ENCODE measurements at places on chromosomes 16 and 17. TPM values are rescaled to one million over a fixed set of nuclear protein-coding genes. Genes with fewer than 3 reads are reported as not detected.

Gene SCN4A
- total RNA-seq = not detected

Gene KRT9
- 0.42 TPM for total RNA-seq

Gene PLA2G10
- total RNA-seq = not detected

Gene CD300E
- total RNA-seq = 0.14 TPM

Gene CDC6
- total RNA-seq = 6.8 TPM

Gene FAHD1
- 14.4 TPM for total RNA-seq

Gene KRTAP4-3
- total RNA-seq = not detected

Gene CCL4L2
- 0.41 TPM for total RNA-seq

Gene ERN2
- 3.2 TPM for total RNA-seq

Gene DLX4
- total RNA-seq = not detected

Gene C17orf100
- total RNA-seq = not detected

Gene GLIS2
- total RNA-seq = 32.9 TPM

Gene CTCF
- 23.0 TPM for total RNA-seq

Gene MATCAP1
- 28.4 TPM for total RNA-seq

Gene KRT25
- not detected for total RNA-seq

Gene ZSWIM7
- total RNA-seq = 6.5 TPM

DNA sequence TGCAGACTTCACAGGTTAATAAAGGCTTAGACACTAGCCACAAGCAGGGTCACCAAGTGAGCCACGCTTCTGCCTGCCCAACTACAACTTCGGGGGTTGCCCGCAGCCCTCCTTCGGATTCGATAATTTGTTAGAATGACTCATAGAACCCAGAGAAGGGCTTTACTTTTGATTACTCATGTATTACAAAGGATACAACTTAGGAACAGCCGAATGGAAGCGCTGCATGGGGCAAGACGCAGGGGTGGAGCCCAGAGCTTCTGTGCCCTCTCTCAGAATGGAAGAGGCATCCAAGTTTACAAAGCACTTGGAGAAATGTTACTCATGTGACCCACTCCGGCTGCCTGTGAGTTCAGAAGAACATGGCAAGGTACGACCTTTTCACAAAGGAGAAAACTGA lies 7.5 kb upstream of the CDH5 start:
- H3K36me3 ChIP-seq = no peaks in the 10 kb centered on the region
- no peak overlapping the region for H3K27ac ChIP-seq
- H3K4me1 ChIP-seq = no peaks in the 10 kb centered on the region
- DNase-seq = no peak
- no peak overlapping the region for H3K4me3 ChIP-seq
- H3K27me3 ChIP-seq = no peaks in the 10 kb centered on the region

GRCh38 chr17:63786971-63787711 lies 13.2 kb downstream of the DDX42 start:
- H3K4me1 ChIP-seq = no peaks in the 10 kb centered on the region
- H3K36me3 ChIP-seq = peaks cover 38% of the 10 kb centered on the region

DNA sequence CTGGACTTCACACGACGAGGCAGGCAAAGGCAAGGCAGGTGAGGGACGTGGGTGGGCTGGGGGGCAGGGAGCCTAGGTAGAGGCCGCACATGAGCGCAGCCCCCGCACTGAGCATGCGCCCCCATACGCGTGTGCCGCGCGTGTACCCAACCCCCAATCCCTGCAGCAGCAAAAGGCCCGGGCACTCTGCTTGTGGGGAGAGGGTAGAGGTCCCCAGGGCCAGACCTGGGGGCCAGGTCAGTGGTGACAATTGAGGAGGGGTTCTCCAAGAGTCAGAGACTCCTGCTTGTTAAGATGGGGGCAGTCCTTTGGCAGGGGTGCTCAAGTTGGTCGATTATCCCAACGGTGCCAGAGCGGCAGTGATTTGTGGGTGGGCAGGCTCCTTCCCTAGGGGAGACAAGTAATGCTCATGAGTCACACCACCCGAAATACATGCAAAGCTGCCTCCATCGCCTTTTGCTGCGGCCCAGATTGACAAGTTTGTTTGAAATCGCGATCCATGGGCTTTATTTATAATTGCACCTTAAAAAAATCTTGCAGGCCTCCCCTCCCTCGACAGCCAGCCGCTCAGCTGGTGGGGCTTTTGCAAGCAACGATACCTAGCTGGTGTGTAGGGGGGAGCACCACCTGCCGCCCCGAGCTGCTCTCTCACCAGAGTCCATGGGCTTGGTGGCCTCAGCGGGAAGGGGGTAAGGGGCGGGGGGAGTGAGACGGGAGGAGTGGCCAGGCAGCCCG lies 1.1 kb upstream of the GIT1 start:
- H3K36me3 ChIP-seq = no peaks in the 10 kb centered on the region
- no peak for DNase-seq
- H3K4me3 ChIP-seq = peak overlapping the region; percentile 79
- peaks cover 37% of the 10 kb centered on the region for H3K4me1 ChIP-seq

DNA sequence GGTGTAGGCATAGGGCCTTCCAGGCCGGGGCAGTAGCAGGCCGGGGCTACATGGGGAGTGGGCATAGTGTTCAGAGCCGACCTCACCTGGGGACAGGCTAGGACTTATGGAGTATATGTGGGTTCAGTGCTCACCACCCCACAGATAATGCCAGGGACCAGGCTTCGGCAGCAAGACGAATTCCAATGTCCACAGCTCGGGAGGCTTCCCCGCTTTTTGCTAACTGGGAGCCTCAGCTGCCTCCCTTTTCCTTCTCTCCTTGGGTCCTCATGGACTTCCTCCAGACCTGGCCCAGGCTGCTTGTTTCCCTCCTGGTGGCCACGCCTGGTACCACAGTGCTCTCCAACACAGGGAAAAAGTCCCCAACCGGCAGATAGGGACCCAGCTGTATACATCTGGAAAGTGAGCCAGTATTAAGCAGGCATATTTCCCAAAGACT lies 20.1 kb upstream of the SLC46A1 start:
- H3K27me3 ChIP-seq = no peaks in the 10 kb centered on the region
- H3K4me1 ChIP-seq = no peaks in the 10 kb centered on the region
- DNase-seq = no peak
- no peak overlapping the region for H3K4me3 ChIP-seq
- H3K36me3 ChIP-seq = no peaks in the 10 kb centered on the region
- no peak overlapping the region for H3K27ac ChIP-seq

GRCh38 chr17:31524926-31525800 lies 133.7 kb downstream of the RAB11FIP4 start:
- no peaks in the 10 kb centered on the region for H3K36me3 ChIP-seq
- H3K4me3 ChIP-seq = no peak overlapping the region
- H3K4me1 ChIP-seq = peaks cover 24% of the 10 kb centered on the region
- no peaks in the 10 kb centered on the region for H3K27me3 ChIP-seq
- DNase-seq = peak; percentile 68

GRCh38 chr17:57108671-57109392 lies 23.8 kb downstream of the AKAP1 start:
- H3K27ac ChIP-seq = peak overlapping the region; percentile 95
- H3K4me1 ChIP-seq = peaks cover 25% of the 10 kb centered on the region
- peak; percentile 58 for DNase-seq
- H3K36me3 ChIP-seq = peaks cover 19% of the 10 kb centered on the region
- H3K27me3 ChIP-seq = no peaks in the 10 kb centered on the region

DNA sequence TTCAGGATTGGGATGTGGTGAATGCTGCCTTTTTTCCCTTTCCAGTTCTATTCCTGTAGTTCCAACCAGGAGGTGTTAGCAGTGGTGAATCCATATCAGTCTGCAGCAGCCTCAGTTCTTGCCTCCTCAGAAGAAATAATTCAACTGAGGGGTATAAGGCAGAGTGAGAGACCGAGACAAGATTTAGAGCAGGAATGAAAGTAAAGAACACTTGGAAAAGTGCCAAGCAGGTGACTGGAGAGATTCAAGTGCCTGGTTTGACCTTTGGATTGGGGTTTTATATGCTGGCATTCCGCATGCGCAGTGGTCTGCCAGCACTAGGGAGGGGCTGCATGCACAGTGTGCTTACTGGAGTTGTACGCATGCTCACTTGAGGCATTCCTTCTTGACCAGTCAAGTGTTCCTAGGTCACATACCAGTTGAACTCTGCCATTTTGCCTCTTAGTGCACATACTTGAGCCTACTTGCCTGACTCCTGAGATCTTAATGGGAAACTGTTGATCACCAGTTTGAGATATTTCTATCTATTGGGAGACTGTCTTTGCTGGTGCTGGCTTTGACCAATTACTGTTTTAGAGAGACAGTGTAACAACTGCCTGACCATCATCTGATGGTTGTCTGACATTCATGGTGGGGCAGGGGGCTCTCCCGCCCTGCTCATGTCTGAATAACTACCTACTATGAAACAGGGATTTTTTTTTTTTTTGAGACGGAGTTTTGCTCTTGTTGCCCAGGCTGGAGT lies 680 bp upstream of the CCL15 start:
- H3K27ac ChIP-seq = no peak overlapping the region
- no peak for DNase-seq
- no peaks in the 10 kb centered on the region for H3K4me1 ChIP-seq
- H3K36me3 ChIP-seq = no peaks in the 10 kb centered on the region
- no peak overlapping the region for H3K4me3 ChIP-seq

- no peak for DNase-seq
- H3K36me3 ChIP-seq = peaks cover 64% of the 10 kb centered on the region
- no peaks in the 10 kb centered on the region for H3K27me3 ChIP-seq
- no peaks in the 10 kb centered on the region for H3K4me1 ChIP-seq
- H3K27ac ChIP-seq = no peak overlapping the region
- H3K4me3 ChIP-seq = no peak overlapping the region
Observed at GRCh38 chr16:8639694-8640093, 18.2 kb downstream of the METTL22 start.

- no peak overlapping the region for H3K4me3 ChIP-seq
- no peak overlapping the region for H3K27ac ChIP-seq
- no peaks in the 10 kb centered on the region for H3K36me3 ChIP-seq
- no peaks in the 10 kb centered on the region for H3K4me1 ChIP-seq
- DNase-seq = no peak
Observed at GRCh38 chr16:8053437-8053836, 536.9 kb downstream of the TMEM114 start.

DNA sequence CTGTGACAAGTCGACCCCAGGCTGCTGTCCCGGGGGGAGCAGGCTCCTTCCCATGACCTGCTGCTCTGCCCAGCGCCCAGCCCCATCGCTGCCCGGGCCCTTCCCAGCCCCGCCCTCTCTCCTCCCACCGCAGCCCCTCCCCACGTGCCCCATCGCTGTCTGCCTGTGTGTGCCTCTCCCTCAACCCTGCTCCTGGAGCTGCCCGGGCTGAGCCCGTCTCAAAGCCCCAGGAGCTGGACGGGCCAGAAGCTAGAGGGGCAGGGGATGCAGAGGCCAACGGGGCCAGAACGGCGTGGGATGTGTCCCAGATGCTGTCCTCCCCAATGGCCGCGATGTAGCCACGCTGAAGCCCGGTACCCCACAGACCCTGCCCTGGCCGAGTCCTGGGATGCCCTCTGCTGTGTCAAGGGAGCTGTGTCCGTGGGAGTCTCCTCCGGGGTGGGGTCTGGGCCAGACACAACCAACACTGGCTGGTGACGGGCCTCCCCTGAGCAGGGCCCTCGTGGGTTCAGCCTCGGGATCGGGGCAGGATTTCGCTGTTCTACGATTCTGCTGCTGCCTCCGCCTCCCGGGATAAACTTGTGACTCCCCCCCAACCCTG lies 118.2 kb upstream of the ZNF750 start:
- no peak overlapping the region for H3K4me3 ChIP-seq
- H3K27me3 ChIP-seq = no peaks in the 10 kb centered on the region
- DNase-seq = no peak
- no peaks in the 10 kb centered on the region for H3K36me3 ChIP-seq
- H3K27ac ChIP-seq = no peak overlapping the region
- H3K4me1 ChIP-seq = peaks cover 4% of the 10 kb centered on the region

- no peak for DNase-seq
- peak overlapping the region; percentile 100 for H3K4me3 ChIP-seq
- H3K4me1 ChIP-seq = peaks cover 38% of the 10 kb centered on the region
- H3K36me3 ChIP-seq = no peaks in the 10 kb centered on the region
- no peaks in the 10 kb centered on the region for H3K27me3 ChIP-seq
- H3K27ac ChIP-seq = peak overlapping the region; percentile 91
Observed at GRCh38 chr17:63549289-63549945, 860 bp upstream of the DCAF7 start.

DNA sequence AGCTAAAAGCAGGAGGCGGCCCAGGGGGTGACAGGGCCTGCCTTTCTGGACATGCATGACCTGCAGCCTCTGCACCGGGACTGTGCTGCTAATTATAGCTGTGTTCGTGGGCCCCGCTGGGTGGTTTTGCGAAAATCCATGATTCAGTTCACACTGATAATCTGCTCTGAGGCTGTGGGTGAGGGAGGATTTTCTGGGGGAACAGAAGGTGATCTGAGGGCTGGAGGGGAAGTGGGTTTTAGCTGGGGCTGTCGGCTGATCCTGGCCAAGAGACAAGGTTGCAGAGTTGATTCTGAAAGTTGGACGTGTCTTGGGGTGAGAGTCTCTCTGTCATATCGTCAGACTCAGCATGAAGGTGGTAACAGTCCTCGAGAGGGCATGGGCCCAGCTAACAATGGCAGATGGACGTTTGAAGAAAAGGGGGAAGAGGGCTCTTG lies 187.5 kb upstream of the ZNF469 start:
- H3K27ac ChIP-seq = no peak overlapping the region
- H3K4me1 ChIP-seq = no peaks in the 10 kb centered on the region
- no peaks in the 10 kb centered on the region for H3K27me3 ChIP-seq

DNA sequence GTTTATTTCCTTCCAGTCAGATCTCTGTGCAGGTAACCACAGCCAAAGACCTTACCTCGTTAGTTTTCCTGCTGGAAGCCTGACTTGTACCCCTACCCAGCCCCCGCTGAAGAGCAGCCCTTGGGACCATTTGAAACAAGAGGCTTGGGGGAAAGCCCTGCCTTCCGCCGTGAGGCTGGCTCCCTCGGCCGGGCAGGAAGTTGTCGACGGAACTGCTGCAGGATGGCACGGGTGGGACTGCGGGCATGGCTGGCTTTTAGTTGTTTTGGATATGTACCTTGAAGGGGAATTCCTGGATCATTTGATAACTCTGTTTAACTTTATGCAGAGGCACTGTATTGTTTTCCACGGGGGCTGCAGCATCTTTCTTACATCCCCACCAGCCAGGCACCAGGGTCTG lies 49.0 kb upstream of the ENDOV start:
- no peak overlapping the region for H3K4me3 ChIP-seq
- H3K36me3 ChIP-seq = peaks cover 72% of the 10 kb centered on the region
- DNase-seq = no peak
- no peaks in the 10 kb centered on the region for H3K27me3 ChIP-seq

- no peak overlapping the region for H3K27ac ChIP-seq
- H3K27me3 ChIP-seq = peaks cover 4% of the 10 kb centered on the region
- H3K4me3 ChIP-seq = no peak overlapping the region
- H3K4me1 ChIP-seq = no peaks in the 10 kb centered on the region
- no peak for DNase-seq
Observed at GRCh38 chr17:42055496-42055895, 5.1 kb upstream of the C17orf113 start.

- no peaks in the 10 kb centered on the region for H3K36me3 ChIP-seq
- no peak overlapping the region for H3K4me3 ChIP-seq
- H3K27ac ChIP-seq = no peak overlapping the region
- DNase-seq = no peak
- no peaks in the 10 kb centered on the region for H3K4me1 ChIP-seq
Observed at GRCh38 chr17:3448059-3448665, 14.5 kb upstream of the OR1E2 start.
